ENCODE measurements at places on chromosomes 2 and 18. TPM values are rescaled to one million over a fixed set of nuclear protein-coding genes. Genes with fewer than 3 reads are reported as not detected.

VAMP5 gene
- total RNA-seq: 45.4 TPM

GCG gene
- not detected for total RNA-seq

- DNase-seq: peak; percentile 46
Measured at GRCh38 chr18:22713511-22713910, 219.6 kb upstream of the RBBP8 start.

- DNase-seq: peak; percentile 93
Measured at GRCh38 chr18:8661754-8662559, 43.4 kb upstream of the MTCL1 start.

DNA sequence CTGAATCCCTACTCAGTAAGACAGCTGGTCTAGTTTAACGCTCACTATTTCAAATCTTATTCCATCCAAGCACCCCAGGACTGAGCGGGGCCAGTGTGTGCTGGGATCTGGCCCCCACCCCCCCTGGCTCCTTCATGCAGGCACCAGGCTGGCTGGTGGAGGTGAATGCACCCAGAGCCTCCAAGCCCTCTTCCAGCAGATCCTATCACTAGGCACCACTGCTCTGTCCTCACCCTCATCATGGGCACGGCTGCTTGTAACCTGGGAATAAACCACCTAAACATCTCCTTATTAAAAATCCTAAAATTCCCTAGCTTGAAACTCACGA lies 194.3 kb downstream of the ARL4C start:
- DNase-seq: no peak

Measured in spinal cord (tissue), 10 donors.